ENCODE measurements at places on chromosomes 13 and 19.

DNA sequence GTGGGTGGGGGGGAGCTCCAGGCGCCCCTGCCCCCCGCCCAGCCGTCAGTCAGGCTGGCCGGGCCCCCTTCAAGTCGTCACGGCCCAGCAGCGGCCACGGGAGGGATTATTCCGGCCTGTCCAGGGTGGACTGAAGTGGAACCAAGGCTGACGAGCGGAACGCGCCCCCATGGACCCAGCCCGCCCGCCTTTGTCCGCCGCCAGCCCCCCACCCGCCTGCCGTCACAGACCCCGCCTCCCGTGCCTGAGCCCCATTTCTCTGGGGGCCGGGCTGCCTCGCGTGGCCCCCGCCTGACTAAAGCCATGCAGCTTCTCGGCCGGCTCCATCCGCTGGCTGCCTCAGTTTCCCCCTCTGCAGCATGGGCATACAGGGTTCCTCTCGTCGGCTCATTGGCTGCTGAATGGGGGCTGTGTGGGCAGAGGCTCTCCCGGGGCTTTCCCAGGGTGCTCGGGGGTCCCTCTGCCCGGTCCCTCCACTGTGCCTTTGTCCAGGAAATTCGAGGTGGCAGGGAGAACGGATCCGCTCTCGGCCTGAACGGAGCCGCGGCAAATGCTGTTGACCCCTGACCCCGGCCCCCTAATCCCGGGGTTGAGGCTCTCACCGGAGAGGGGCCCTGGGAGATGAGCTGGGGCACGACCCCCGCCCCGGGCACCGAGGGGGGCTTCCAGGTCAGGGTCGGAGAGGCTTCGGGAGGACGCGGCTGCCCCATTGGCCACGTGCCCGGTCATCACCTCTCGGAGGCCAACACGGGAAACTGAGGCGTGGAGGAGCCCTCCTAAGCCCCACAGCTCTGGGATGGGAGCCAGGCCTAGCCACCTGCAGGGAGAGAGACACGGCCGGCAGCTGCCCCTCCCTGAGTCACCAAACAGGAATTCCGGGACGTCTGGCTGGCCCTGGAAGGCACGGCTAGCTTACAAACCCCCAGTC is 27.4 kb downstream of the EFNA2 start:
- DNase-seq: no peak

DNA sequence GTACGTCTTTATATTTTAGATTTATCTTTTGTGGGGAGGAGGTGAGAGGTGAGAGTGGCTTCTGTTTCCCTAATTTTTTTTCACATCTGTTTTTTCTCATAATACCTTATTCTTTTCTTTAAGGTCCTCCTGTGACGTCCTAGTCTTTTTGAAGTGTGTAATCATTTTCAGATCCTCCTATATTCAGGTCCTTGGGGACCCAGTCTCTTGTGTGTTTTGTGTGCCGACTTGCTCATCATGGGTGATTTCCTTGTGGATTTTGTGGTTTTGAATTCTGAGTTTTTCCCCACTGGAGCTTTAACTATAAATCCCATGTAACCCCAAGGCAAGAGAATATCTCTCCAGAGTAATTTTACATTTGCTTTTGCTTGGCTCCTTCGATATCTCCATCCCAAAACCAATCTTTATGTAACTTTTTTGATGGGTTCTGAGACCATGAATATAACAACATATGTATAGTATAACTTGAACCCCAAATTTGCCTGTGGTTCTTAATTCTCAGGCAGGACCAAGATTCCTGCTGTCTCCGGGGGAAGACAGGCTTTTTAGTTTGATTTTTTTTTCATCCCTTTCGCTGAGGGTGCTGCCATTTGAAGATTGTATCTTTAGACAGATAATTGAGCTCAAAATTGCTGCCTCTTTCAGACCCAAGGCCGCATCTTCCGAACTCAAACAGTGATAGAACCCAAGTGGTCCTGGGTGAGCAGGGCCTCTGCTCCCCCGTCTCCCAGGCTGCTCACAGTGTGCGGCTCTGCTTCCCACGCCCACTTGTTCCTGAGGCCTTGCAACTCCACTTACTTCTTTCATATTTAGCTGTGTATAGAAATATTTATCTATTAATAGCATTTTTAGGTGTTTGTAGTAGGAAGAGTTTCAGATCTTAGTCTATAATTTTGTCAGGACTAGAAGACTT is 59.1 kb upstream of the GPR183 start:
- no peak for DNase-seq

DNA sequence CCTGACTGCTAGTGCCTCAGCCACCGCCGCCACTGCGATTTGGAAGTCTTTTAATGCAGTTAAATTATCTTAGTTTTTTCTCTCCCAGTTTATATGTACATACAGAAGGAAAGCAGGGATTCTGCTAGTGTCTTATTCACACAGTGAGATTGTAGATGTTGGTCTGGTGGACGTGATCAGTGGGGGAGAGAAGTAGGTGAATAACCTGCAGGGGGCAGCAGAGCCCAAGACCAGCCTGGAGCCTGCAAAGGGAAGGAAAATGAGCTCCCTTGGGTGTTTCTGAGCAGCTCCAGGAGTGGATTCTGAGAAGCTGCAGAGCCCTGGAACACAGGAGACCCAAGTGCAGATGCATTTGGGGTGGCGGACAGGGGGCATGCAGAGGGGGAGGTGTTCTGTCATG is 26.3 kb downstream of the ZNF844 start:
- peak; percentile 47 for DNase-seq

DNA sequence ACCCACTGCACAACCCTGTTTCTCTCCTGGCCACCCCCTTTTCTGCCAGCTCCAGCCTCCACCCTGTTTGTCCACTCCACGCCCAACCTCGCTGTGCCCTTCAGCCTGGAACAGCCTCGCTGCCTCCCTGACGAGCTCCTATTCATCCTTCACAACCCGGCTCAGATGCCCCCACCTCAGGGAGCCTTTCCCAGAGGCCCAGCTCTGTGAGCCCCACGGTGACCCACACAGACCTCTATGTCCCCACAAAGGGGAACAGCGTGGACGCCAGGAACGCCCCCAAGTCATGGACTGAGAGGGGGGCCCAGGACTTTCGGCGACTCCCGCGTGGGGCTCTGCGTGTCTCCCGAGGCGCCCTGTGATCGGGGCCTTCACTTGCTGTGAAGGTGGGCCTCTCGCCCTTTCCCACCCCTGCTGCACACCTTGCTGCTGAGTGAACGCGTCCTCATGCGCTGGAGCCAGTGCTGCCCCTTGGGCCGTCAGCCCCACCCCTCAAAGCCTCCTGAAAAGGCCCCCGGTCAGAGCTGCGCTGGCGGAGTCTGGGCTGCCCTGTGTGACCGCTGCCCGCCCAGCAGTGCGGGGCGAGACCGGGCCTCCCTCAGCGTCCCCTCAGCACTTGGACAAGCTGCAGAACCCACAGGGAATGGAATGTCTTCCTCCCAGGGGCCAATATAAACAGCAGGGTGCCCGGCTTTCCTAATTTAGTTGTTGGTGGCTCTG is 40.0 kb downstream of the ADPRHL1 start:
- no peak for DNase-seq

- DNase-seq: no peak
Observed at GRCh38 chr13:34750078-34750931, 191.8 kb upstream of the NBEA start.

All from stimulated activated CD4-positive, alpha-beta T cell treated with anti-CD3 and anti-CD28 coated beads, Interleukin-1b, Interleukin-23, amount 100 ng/mL, for 1 hour (primary cell).